ENCODE measurements at places on chromosomes 7 and 10. TPM values are rescaled to one million over a fixed set of nuclear protein-coding genes. Genes with fewer than 3 reads are reported as not detected.

ODAD2 gene
- 1.7 TPM for polyA plus RNA-seq

DNA sequence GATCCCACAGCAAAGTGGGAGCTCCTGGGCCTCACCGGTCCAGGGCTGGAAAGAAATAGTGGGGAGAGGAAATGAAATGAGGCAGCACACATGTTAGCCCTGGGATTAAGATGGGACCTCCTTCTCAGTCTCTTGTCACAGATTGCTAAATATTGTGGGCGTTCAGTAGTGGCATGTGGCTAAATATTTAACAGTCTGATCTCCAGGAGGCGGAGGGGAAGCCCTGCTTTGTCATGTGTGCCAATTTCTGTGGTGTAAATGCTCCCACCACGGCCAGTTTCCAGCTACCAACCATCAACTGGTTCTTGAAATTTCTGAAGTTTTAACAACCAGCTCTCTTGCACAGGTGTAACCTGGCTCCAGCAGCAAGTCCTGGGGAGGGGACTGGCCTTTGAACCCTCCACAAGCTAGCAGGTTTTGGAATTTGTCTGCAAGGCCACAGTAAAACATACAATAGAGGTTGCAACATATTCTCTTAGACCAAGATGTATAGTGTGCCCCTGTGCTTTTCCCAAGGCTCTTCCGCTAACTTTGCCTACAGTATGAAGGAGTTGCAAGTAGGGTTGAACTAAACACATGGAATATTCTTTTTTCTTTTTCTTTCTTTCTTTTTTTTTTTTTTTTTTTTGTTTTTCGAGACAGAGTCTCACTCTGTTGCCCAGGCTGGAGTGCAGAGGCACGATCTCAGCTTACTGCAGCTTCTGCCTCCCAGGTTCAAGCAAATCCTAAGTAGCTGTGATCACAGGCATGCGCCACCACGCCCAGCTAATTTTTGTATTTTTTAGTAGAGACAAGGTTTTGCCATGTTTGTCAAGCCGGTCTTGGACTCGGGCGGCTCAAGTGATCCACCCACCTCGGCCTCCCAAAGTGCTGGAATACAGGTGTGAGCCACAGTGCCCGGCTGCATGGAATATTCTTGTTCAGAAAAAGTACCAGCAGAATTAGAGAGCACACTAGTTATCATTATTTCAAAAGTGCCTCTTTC is 103.1 kb upstream of the PCBD1 start:
- DNase-seq, result no peak

GRCh38 chr10:92181575-92181974 is 109.3 kb downstream of the CPEB3 start:
- no peak for DNase-seq

- no peak for DNase-seq
Measured at GRCh38 chr10:92110039-92110794, 180.7 kb downstream of the CPEB3 start.

GRCh38 chr10:102243309-102243708 is 2.0 kb upstream of the PITX3 start:
- no peak for DNase-seq

GRCh38 chr10:36247478-36247877 is 605.4 kb upstream of the FZD8 start:
- no peak for DNase-seq

DNA sequence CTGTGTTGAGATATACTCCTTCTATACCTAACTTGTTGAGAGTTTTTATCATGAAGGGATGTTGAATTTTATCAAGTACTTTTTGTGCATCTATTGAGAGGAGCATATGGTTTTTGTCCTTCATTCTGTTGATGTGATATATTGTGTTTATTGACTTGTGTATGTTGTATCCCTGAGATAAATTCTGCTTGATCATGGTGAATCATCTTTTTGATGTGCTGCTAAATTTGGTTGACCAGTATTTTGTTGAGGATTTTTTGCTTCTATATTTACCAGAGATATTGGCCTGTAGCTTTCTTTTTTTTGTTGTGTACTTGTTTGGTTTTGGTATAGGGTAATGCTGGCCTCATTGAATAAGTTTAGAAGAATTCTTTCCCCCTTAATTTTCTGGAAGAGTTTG is 32.4 kb downstream of the NEURL1 start:
- no peak for DNase-seq

- DNase-seq, result no peak
Measured at GRCh38 chr7:131021902-131022301, 287.9 kb upstream of the KLF14 start.

DNA sequence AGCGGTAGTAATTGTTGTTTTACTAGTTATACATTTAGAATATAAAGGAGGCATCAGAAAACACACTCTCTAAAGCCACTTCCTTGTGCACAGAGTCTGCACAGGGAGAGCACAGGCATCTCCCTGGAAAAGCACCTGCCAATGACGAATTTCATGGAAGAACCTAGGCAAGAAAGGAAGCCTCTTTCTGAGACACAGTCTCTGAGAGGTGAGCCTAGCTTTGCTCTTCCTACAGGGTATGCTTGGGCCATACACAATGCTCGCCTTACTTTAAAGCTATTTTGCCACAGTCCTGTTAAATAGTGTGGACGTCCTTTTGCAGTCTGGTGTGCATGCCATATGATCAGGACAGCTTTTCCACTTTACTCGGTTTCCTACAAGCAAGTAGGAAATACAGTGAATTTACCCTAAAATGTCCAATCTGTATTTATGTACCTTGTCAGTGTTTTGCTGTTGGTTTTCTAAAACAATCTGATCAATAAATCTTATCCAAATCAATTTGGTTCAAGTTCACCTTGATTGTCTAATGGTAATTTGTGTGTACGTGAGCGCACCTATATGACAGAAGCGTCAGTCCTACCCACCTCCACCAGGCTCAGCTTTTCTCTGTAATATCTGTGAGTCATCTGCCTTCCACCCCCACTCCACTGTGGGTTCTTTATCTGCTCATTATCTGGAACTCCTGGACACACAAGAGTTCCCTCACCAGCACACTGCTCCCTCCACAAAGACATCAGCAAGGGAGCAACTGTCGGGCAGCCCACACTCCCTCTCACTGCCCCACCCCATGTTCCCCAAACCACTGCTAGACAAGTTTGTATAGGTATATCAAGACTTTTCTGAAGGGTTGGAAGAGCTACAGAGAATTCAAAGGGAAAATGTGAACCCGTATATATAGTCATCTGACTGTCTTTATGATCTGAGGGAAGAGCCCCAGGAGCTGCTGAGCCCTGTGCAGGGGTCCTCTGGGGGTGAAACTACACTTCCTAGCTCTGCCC is 65.2 kb downstream of the KLHDC10 start:
- no peak for DNase-seq

DNA sequence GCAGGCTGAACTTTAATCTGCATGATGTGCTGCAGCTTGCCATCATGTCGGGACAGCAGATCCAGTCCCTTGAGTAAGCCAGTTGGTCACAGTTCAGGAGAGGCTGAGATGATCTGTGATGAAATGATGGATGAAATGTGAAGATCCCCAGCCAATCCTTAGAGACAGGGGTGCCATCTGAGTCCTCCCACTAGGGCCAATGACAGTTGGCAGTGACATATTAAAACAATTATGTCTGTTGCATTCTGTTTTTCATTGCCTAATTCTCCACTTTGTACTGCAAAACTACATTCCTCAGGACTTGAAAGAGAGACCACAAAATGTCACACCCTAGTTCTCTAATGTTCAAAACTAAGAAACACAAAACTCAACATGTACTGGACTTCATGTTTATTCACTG is 66.3 kb upstream of the CAV2 start:
- DNase-seq, result no peak

- no peak for DNase-seq
Measured at GRCh38 chr7:104410742-104411141, 82.3 kb downstream of the LHFPL3 start.

- DNase-seq, result no peak
Measured at GRCh38 chr10:2985729-2986232, 81.6 kb upstream of the PFKP start.

DNA sequence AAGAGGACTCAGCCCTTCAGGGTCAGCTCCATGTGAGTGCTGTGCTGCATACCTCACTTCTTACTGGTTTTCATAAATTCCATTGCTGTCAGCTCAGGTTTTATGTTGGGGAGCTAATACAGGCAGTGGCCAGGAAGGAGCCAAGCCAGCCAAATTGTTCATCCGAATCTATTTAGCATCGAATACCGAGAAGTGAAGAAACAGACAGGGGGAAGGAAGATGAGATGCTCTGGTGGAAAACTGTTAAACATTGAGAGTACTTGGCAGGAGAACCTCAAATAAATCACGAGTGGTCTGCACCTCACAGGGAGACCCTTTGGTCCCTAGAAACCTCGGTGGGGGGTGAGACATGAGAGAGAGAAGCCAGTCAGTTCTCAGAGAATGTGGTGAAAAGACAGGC is 196.0 kb upstream of the TMEM72 start:
- no peak for DNase-seq
